Suprapubic skin (tissue), 4 donors: ENCODE measurements at places on chromosomes 4 and X.

DNA sequence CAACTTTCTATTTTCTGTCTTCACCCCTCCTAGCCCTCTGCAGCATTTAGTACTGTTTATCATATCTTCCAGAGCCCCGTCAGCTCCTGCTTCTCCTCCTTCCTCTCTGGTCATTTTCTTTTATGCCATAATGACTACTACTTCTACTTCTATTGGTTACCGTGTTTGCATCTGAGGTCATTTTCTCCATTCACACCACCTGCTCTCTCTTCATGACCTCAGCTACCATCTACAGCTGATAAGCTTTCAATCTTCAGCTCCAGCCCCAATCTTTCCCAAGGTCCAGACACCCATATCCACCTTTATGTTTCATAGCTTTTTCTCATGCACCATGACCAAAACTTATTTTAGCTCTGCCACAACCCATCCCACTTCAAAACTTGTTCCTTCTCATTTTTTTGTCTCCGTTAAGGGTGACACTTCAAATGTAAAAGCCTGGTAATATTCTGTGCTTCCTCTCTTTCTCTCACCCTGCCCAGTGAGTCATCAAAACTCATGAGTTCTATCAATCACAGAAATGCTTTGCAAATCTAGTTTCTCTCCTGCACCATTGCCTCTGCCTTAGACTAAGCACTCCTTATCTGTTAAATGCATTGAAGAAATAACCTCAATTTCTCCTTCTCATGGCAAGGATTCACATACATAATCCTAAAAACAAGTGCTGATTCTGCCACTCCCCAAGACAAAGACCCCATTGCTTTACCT lies 71.3 kb upstream of the IQCM start:
- no peak for DNase-seq

GRCh38 chrX:355329-356050 lies 31.2 kb downstream of the PPP2R3B start:
- DNase-seq, result no peak

GRCh38 chr4:167031534-167032156 lies 202.6 kb downstream of the SPOCK3 start:
- DNase-seq, result no peak

GRCh38 chr4:15953625-15954024 lies 9.3 kb downstream of the FGFBP2 start:
- DNase-seq, result no peak

GRCh38 chr4:154277172-154277571 lies 214.4 kb downstream of the DCHS2 start:
- no peak for DNase-seq

- no peak for DNase-seq
These were observed 1497.3 kb downstream of the STIM2 start for GRCh38 chr4:28357990-28358389.

- no peak for DNase-seq
These were observed 33.4 kb downstream of the ARHGEF6 start for GRCh38 chrX:136747003-136747986.

- no peak for DNase-seq
These were observed at the start of gene BEX5 for GRCh38 chrX:102155806-102156179. BEX5 (minus strand) TSS chrX:102155977; CDS start chrX:102154265, 1,712 bp downstream.

- no peak for DNase-seq
These were observed 9.6 kb downstream of the CC2D2A start for GRCh38 chr4:15479089-15479912.

- no peak for DNase-seq
These were observed 89.8 kb downstream of the SMARCA1 start for GRCh38 chrX:129433461-129433860.

DNA sequence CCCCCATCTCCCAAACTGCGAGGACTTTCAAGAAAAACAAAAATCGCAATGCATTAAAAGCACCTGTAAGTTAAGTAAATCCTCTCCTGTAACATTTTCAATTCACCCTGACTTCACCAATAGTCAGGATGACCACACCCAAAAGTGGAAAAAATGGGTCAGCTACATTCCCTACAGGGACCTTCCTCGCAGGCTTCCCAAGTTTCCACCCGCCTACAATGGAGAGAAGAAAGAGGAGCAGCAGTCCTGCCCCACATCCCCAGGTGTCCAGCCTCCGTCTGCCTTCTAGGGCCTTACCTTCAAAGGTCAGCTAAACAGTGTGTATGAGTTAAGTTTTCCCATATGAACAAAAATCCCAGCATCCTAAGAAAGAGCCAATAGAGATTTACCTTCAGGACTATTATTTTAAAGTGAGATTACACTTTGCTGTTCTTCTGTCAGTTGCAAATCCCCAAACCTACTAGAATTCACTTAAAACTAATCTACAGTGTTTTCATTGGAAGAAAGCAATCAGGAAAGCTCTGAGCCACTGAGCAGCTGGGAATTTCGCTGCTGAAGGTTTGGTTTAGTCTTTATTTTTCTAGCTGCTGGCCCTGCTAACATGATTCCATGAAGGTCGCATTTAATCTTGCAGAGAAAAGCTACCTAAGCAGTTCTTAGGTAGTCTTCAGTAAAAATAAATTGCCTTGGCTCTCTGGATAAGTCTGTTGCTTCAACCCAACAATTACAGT lies 12.5 kb downstream of the IRF2 start:
- DNase-seq, result no peak

DNA sequence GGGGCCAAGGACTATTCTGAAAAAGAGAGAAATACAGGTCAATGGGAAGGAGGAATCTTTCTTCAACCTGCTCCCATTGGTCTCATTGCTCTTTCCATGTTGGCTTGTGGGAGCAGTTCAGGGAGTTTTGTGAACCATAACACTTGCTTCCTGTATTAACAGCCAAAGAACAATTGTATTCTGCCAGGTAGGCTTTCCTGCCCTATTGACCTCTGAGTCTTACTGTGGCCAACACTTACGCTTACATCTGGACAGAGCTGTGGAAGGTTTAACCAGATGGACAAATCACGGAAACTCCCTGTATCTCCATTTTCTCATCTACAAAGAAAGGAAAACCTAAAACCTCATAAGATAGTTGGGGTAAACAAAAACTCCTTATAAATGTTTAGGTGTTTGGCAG lies 30.7 kb downstream of the MID1IP1 start:
- no peak for DNase-seq

GRCh38 chr4:6772223-6772928 lies 10.2 kb upstream of the KIAA0232 start:
- no peak for DNase-seq

GRCh38 chrX:34873500-34874225 lies 68.9 kb upstream of the FAM47B start:
- DNase-seq, result no peak

DNA sequence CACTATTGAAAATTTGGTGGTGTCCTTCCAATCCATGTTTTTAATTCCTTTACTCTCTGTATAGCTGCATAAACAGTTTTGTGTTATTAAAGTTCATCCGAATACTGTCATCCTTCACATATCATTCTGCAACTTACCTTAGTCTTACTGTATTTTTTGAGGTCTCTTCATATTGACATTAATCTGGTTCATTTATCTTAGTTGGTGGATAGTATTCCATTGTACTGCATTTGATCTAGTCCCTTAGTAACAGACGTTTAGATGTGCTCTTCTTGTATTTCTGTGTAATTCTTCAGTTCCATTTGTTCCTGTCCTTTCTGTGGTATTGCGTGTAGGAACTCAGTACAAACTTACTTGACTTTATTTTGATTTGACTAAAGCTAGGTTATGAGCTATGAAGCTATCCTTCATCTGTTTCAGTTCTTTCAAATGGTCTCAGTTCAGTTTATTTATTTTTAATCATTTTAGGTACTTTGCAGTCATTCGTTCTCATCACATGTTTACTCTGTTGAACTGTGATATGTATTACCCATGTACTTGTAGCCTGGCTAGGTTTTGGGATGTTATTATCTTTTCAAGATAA lies 41.3 kb downstream of the RAPGEF2 start:
- DNase-seq, result no peak

GRCh38 chr4:29199485-29199884 lies 1520.7 kb upstream of the PCDH7 start:
- DNase-seq, result no peak

DNA sequence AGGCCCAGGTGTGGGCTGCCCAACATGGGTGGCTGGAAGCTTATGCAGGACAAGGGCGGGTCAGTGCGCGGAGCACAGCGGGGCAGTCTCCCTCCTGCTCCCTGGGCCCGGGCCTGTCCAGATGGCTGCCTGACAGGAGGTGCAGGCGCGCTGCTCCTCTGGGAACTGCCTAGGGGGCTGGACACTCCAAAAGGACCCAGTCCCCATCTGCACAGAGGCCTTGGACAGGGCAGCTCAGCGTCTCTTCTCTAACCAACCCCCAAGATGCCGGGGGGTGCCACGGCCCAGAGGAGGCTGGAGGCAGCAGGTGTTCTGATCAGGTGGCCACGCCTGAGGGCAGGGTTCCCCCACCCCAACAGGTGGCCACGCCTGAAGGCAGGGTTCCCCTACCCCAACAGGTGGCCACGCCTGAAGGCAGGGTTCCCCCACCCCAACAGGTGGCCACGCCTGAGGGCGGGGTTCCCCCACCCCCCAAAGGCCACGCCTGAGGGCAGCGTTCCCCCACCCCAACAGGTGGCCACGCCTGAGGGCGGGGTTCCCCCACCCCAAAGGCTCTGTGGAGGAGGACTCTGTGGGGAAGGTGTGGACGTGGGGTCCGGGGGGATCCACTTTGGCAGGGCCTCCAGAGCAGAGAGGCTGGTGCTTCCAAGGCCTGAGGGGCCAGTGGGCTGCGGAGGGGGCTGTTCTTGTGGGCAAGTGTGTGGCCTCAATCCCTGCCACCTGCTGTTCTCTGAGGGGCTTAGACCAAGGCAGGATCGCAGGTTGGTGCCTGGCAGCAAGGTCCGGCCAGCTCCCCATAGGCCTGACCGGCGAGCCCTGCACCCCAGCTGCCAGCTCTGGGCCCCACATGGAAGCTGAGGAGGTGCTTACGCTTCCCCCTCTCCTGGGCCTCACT lies 36.1 kb downstream of the CPLX1 start:
- no peak for DNase-seq

GRCh38 chrX:73561801-73562200 lies 1.2 kb upstream of the CHIC1 start:
- no peak for DNase-seq

- DNase-seq, result no peak
These were observed 37.7 kb downstream of the PDHA2 start for GRCh38 chr4:95877636-95878035.

GRCh38 chrX:23003116-23003515 lies 3.4 kb downstream of the DDX53 start:
- DNase-seq, result no peak

GRCh38 chr4:76550966-76551780 lies 116.1 kb downstream of the SHROOM3 start:
- DNase-seq, result no peak

- DNase-seq, result no peak
These were observed 70.8 kb upstream of the PACRGL start for GRCh38 chr4:20629186-20630106.

DNA sequence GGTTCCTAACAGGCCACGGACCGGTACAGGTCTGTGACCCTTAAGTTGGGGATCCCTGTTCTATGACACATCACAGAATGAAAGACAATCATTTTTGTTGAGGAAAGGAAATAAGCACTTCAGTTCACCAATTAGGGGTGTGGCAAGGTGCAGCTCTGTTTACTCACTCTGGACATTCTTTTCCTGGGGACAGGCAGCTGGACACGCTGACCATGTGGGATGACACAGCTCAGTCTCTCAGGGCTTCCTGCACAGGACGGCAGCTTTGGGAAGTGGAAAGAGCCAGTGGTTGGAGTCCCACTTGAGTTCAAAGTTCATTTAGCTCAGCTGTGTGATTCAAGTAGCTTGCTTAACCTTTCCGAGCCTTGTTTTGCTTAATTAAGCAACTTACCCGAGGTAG lies 55.7 kb downstream of the NDNF start:
- DNase-seq, result no peak

DNA sequence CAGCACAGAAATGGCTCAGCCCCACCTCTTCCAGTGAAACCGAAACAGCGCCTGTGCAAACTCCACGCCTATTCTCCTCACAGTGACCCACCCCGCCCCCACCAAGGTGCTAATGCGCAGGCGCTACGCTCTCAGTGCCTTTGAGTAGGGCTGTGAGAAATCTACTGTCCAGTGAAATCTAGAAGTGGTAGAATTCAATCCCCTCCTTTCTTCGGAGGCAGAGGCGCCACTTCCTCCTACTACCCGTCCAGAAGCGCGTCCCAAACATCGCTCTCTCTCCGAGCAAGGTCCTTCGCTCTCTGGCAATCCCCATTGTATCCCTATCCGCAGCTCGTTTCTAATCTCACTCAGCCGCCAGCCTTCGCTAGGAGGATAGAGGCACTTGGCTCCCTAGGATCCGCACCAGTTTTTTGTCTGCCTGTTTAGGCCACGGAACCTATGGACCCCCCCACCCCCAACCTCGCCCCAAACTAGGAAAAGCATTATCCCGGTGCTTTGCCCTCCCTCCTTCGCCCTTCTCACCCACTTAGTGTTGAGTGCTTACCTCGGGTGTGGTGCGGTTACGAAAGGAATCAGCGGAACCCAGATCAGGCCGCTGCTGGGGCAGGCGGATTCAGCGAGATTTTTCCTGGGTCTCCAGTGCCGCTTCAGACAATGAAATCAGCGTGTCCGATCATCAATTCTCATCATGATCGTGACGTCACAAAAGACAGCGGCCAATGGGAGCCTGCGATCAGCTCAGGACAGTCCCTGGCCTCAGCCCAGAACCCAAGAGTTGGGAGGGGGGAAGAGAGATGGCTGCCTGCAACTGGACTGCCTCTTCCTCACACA lies at the start of gene HDX:
Gene HDX, minus strand, starts transcription at position 656 of the 831 bp plus-strand sequence. CDS start 27,056 bp downstream, outside the sequence.
- peak; percentile 90 for DNase-seq

DNA sequence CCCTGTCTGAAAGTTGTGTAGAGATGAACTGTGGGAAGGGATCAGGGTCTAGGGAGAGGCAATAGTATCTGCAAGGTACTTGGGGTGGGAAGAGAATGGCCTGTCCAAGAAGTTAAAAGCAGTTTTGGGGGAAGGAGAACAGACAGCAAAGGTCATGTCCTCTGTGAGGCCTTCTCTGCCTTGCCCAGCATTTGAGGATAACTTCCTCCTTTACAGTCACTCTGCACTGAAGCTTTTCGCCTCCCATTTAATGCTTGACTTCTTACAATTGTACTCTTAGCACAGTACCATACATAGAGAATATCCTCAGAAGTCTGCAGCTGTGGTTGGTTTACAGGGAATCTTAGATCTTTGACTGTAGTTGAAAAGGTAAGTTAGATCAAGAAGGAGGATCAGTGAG lies 121.8 kb upstream of the AP1S2 start:
- no peak for DNase-seq

DNA sequence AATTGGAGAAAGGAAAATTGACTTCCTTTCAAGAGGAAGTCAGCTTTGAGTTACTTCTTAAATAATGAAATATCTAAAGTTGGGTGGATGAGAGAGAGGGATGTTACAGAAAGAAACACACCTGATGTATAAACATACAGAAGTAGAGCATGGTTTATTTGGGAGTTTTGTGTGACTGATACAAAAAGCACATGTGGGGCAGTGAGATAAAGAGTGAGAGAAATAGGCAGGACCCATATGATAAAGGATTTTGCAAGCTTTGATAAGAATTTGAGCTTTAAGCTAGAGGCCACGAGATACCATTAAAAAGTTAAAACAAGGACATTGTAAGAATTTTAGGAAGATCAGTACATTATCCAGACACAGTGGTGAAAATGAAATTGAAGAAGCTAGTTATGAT lies 263.3 kb upstream of the GPRIN3 start:
- no peak for DNase-seq
